ENCODE measurements at places on chromosomes 2 and 18.

- DNase-seq = no peak
Measured at GRCh38 chr2:18062892-18063291, 184.4 kb downstream of the KCNS3 start.

GRCh38 chr2:44572196-44572900 is 210.6 kb downstream of the CAMKMT start:
- DNase-seq = no peak

- peak; percentile 52 for DNase-seq
Measured at GRCh38 chr2:190649035-190649797, at the start of gene NAB1. TSS of gene NAB1 (plus strand) at chr2:190649083. CDS start at chr2:190659177, 10,094 bp downstream.

GRCh38 chr2:145116056-145116455 is 596.1 kb upstream of the ZEB2 start:
- DNase-seq = no peak

DNA sequence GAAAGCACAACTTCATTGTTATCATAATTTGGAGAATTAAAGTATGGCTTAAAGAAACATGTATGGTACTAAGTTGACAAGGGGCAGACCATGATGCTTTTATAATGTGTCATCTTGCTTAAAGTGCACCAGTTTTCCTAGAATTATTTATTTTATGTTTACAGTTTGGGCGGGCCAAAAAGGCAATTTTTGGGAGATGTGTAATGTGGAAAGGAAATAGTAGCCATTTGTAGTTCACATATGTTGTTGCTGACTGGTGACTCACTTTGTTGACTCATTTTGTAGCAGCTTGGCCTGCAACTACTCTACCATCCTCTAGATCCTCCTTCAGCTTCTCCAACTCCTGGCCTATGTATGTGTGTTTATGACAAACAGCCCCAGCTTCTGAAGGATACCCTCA is 7.7 kb downstream of the ZSCAN30 start:
- no peak for DNase-seq

DNA sequence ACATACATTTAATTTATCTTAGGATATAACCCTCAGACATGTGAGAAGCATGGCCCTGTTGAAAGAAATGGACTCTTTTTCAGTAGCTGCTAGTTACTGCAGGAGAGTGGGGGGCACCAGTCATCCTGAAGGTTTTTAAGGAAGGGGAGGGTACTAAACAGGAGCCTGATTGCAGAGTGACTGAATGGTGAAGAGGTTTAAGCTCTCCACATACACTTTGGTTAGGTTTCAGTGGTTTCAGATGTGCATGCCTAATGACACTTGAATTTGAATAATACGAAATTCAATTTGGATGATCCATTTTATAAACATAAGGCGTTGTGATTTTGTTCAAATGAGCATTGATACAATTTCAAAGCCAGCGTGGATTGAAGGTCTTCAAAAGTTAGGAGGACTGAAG is 10.9 kb upstream of the FAM237A start:
- no peak for DNase-seq

DNA sequence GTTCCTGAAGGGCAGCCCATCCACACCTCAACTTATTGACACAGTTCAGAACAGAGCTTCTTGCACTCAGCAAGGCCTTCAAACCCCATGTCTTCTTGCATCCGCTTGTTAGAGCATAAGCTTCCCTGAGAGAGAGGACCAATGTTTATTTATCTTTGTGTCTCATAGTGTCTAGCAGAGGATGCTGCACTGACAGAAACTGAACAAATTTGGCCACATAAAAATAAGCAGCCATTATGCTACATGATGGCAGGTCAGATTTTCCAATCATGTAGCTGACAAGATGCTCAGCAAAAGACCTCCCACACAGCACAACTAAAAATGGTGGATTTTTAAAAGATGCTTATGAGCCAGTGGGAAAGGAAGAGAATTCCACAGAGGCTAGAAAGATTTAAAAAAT is 38.1 kb upstream of the SIGLEC15 start:
- DNase-seq = no peak

- no peak for DNase-seq
Measured at GRCh38 chr2:224951723-224952481, 90.4 kb downstream of the DOCK10 start.

DNA sequence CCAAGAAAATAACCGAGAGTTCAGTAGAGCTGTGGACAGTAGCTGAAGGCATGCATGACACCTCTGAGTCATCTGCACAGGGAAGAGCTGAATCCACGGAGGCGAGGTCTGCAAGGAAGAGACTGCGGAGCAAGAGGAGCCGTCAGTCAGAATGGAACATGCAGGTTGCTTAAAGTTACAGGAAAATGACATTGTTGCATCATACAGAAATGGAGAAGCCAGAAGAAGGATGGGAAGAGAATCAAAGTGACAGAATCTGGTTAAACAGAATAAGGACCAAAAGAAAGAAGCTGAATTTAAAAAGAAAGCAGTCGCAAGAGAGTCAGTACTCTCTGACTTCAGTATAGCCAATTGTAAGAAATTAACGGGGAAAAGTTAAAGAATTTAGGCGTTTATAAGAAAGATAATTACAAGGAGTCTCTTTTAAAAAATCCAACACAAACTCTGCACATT is 533.8 kb downstream of the ADCYAP1 start:
- DNase-seq = no peak

DNA sequence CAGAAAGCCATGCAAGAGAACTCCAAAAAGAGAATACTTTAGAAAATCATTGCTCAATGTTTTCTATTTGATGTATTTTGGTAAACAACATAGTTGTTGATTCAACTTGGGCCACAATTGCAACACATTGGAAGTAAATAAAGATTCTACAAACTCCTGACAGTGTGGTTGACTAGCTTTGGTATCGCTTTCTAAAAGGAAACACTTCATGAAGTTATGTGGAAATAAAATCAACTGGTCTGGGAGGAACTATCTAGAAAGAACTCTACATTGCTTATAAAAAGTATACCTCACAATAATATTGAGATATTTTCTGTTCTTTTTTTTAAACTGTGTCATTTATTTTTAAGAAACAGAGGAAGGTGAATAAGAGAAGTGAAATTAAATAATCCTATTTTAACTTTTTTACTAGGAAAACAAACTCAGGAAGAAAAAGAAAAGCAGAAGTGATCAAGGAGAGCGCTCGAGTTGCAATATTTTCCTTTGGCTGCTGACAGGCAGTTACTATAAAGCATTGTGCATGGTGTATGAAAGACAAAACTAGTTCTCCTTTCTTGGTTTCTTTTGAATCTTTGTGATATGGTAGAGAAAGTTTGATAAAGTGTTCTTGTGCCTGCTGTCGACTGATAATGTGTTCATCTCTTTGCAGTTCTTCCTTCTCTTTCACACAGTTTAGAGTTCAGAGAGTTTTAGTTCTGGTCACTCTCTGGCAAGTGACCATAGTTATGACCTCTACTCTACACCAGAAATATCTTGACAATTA is 3.0 kb downstream of the DHRS9 start:
- DNase-seq = no peak

- DNase-seq = no peak
Measured at GRCh38 chr2:99743146-99743545, 253.3 kb upstream of the REV1 start.

GRCh38 chr2:107107351-107107750 is 221.4 kb upstream of the ST6GAL2 start:
- no peak for DNase-seq

DNA sequence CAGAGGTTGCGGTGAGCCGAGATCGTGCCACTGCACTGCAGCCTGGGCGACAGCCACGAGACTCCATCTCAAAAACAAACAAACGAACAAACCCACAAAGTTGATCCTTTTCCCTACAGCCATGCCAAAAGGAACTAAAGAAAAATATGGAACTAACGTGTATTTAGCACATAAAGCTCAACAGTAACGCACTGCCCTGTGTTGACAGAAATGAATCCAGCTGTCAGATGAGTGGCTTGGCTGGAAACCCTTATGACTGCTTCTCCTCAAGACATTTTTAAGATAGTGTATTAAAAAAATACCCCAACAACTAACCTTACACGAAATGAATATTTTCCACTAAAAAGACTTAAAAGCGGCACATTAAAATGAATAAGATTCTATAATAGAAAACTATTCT is 62.9 kb upstream of the TUBA3E start:
- no peak for DNase-seq

DNA sequence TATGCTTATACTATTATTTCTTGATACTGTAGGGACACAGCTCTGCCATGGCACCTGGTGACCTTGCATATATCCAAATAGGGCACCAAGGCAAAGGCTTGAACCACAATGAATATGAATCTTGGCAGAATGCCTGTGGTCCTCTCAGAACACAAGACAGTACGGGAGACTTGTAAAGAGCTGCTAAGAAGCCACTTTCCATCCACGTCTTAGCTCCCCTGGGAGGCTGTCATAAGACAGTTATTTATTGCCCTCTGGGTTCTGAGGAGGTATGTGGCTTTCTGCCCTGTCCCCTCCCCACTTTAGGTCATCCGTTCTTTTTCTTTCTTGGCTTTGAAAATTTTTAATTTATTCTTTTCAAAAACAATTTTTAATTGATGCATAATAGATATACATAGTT is 29.8 kb upstream of the MRPL33 start:
- no peak for DNase-seq

GRCh38 chr2:9285921-9286320 is 79.3 kb downstream of the ASAP2 start:
- no peak for DNase-seq

DNA sequence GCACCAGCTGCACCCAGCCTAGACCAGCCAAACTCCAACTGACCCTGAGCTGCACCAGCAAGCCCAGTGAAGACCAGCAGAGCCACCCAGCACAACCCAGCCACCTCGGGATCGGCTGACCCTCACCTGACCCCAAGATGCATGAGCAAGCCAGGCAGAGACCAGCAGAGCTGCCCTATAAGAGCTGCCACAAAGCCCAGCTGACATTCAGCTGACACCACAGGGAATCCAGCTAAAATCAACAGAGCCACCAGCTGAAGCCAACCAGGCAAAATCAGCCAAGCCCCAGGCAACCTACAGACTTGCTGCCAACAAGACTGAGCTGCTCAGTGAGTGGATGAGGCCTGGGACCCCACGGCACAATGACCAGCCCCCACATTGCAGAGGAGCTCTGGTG is 54.6 kb downstream of the CYP27C1 start:
- no peak for DNase-seq

- DNase-seq = no peak
Measured at GRCh38 chr2:26885651-26886329, 37.9 kb downstream of the DPYSL5 start.
